ENCODE measurements at places on chromosomes 1 and 21. TPM values are rescaled to one million over a fixed set of nuclear protein-coding genes. Genes with fewer than 3 reads are reported as not detected.

PGLYRP4 gene
- not detected for total RNA-seq

ECE1 gene
- 112 TPM for total RNA-seq

VANGL2 gene
- total RNA-seq, result 5.6 TPM

DLGAP3 gene
- 0.15 TPM for total RNA-seq

CRNN gene
- total RNA-seq, result not detected

ADAMTS4 gene
- 4.8 TPM for total RNA-seq

ELF3 gene
- total RNA-seq, result 367 TPM

C1orf116 gene
- under 0.01 TPM for total RNA-seq

FAM177B gene
- 2.3 TPM for total RNA-seq

TNFRSF18 gene
- not detected for total RNA-seq

LRRC52 gene
- not detected for total RNA-seq

OR4F29 gene
- 0.88 TPM for total RNA-seq

SLC9C2 gene
- total RNA-seq, result not detected

AMY2A gene
- not detected for total RNA-seq

AUNIP gene
- total RNA-seq, result not detected

TPTE gene
- total RNA-seq, result not detected

C1orf185 gene
- not detected for total RNA-seq

NHLH1 gene
- 0.15 TPM for total RNA-seq

NKAIN1 gene
- 0.16 TPM for total RNA-seq

TMEM51 gene
- total RNA-seq, result 1.6 TPM

DMBX1 gene
- not detected for total RNA-seq

FAM72B gene
- total RNA-seq, result 0.73 TPM

NPR1 gene
- 46.5 TPM for total RNA-seq

TNNT2 gene
- total RNA-seq, result not detected

DAB1 gene
- 0.48 TPM for total RNA-seq

PLPP3 gene
- total RNA-seq, result 127 TPM

HTR6 gene
- not detected for total RNA-seq

ALPL gene
- total RNA-seq, result 17.4 TPM

GBP6 gene
- total RNA-seq, result not detected

CPT2 gene
- 26.2 TPM for total RNA-seq

RNU1-3 gene
- total RNA-seq, result under 0.01 TPM

PYCR2 gene
- 40.2 TPM for total RNA-seq
